ENCODE measurements at places on chromosomes 6 and 20.

DNA sequence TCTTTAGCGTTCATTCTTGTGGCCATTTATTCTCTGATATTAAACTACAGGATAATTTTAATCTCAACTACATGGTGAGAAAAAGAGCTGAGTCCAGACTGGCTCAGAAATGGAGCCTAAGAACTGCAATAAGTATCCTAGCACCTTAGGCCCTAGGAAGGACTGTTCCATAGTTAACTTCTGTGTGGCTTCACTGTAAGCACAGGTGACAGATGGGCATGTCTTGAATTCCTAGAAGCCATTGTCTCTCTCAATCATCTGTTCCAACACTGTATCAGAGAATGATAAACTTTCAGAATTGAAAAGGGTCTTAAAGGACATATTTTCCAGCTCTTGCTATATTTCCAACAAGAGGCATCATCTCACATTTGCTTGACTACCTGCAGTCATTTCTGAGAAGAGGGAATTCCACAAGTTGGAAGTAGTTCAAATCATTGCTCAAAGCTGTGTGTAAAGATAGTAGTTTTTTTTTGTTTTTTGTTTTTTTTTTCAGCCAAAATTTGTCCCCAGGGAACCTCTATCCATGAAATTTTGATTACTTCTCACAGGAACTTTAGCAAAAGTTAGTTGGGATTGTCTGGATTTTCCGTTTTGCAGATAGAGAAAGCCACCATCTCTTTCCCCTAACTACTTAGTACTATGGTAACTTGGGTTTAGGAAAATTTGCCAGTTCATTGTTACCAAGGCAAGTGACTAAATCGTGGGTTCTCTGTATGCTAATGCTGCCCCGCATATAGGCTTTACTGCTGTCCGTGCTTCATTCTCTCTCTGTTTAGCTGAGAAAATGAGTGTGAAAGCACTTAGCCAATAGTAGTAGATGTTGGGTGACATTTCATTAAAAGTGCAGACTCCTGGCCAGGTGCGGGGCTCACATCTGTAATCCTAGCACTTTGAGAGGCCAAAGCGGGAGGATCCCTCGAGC lies 47.2 kb downstream of the KCNS1 start:
- DNase-seq, result no peak

DNA sequence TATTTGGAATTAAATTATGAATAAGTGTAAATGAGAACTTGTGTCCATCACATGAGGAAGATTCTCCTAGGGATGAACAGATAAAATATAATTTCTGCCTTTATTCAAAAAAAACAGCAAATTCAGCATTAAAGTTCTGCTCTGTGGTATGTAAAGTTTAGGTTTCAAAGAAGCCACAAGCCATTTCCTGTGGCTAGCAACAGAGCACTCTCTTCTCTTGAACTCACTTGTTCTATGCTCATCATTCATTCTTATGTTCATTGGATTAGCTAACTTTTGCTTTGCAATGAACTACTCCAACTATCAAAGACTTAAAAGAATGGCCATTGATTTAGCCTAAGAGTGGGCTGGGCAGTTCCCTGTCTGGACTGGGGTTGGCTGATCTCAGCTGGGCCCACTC lies 20.8 kb upstream of the SNRPB2 start:
- no peak for DNase-seq

GRCh38 chr6:718345-718744 lies 25.4 kb upstream of the EXOC2 start:
- no peak for DNase-seq

DNA sequence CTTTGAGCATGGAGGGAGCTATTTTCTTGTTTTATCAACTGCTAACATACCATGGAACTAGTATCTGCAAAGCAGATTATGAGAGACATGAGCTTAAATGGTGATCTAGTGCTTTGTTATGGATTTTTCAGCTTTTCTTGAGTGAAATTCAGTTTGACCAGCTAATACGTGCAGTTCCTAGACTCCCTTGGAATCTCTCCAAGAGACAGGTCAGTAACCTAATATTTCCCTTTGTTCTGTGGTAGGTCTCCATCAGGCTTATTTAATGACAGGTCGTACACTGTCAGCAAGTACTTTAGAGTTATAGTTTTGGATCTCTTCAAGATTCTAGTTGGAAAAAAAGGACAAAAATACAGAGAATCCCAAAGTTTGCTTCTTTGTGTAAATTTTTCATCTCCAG lies 43.9 kb downstream of the HDAC2 start:
- DNase-seq, result no peak

- DNase-seq, result no peak
These were observed 623.3 kb downstream of the CD109 start for GRCh38 chr6:74319292-74319691.

DNA sequence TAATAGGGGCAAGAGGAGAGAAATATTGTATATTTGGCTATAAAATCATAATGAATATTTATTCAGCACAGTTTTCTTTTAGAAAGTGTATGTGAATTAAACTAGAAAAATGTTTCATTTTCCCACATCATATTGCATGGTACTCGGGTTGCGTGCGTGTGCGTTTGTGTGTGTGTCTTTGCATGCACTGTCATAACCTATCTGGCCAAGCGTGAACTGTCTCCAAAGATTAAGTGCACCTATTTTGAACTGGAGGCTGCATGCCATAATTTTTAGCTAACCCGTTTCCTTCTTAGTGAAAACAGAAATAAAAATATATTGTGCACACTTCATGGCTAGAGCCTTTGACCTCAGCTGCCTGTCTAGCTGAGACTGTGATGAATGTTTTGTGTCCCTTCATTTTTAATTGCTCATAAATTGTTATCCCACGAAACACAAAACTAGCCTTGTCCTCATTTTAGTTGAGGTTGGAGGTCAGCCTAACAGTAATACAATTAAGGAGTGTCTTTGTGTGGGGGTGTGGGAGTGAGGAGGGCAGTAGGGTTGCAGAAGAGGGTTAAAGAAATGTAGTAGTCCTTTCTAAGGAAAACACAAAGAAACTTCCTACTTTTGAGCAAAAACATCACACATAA lies 336.1 kb upstream of the POU3F2 start:
- no peak for DNase-seq

DNA sequence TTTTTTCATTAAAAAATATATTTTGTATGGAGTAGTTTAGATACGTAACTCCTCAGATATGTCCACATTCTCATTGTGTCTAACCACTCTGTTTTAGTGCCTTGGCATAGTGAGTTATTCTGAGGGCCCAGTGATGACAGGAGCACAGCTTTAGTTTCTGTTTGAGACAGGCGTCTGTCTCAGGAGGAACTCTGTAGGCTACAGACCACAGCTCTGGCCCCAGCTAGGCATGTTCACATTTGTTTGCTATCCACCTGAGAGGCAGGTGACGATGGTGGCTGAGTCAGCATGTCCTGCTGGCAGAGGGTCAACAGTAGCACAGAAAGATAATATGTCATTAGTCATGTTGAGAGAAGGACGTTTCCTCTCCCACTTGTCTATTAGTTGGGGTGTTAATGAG lies 16.3 kb downstream of the LRRC1 start:
- DNase-seq, result no peak

DNA sequence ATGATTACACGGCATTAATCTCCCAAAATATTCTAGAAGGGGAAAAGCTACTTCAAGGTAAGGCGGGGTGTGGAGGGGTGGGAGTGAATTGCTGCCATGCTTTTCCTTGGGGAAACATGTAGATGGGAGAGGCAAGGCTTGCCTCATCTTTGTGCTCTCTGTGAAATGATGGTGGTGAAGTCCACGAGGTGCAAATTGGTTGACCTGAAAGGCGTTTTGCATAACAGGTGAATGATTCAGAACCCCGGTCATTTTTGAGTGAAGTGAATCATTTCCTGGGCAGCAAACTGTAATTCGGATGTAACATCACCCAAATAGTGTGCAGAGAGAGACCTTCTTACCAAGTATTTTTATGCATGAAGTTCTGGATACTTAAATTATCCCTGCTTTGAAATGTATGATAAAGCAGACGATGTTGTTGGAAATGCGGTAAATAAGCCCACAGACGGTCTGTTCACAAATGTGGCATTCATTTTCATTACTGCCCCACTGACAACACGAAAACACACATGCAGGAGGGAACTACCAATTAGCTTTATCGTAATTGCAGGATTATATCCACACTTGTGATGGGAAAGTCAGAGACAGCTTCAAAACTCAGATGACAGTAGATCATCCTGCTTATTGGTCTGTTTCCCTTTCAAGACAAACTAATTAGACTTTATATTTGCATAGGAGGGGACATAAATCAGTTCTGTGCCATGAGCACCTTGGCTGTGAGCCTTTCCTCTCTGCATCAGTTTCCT lies 3.0 kb downstream of the CDH4 start:
- DNase-seq, result no peak

- no peak for DNase-seq
These were observed 206.4 kb downstream of the DTNBP1 start for GRCh38 chr6:15456422-15456821.

DNA sequence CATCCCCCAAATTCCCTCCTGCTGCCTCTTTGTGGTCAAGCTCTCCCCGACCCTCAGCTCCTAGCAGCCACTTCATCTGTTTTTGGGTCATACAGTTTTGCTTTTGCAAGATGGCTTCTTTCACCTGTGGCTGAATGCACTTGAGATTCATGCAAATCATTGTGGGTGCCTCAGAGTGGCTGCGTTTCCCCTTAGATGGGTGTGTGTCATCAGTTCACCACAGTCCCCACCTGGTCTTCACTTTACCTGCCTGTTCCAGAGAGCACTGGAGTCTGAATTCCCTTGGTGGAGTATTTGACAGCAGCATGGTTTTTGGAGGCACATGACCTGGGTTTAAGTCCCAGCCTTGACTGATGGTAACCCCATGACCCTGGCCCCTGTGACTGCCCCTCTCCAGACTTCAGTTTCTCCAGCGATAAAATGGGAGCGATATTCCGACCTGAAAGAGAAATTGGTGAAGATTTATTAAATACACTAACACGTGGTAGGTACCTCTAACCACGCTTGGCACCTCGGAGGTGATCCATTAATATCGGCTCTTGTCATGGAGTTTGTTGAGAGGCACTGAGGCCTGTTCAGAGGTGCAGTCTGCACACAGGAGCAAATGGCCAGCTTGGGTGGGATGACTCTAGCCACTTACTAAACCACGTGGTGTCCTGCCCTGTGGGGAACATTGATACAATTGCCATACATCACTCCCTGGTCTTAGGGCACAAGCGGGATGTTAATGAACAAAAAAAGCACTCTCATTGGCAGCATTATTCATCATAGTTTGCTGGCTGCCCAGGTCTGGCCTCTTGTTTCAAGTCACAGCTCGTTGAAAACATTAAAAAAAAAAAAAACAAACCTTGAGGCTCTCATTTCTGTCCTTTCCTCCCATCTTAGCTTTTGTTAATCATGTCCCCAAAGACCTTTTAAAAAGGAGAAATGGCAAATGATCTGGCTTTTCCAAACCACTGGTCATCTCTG lies 167.2 kb upstream of the KCNG1 start:
- no peak for DNase-seq

- no peak for DNase-seq
These were observed 41.4 kb downstream of the CBFA2T2 start for GRCh38 chr20:33531047-33531877.

DNA sequence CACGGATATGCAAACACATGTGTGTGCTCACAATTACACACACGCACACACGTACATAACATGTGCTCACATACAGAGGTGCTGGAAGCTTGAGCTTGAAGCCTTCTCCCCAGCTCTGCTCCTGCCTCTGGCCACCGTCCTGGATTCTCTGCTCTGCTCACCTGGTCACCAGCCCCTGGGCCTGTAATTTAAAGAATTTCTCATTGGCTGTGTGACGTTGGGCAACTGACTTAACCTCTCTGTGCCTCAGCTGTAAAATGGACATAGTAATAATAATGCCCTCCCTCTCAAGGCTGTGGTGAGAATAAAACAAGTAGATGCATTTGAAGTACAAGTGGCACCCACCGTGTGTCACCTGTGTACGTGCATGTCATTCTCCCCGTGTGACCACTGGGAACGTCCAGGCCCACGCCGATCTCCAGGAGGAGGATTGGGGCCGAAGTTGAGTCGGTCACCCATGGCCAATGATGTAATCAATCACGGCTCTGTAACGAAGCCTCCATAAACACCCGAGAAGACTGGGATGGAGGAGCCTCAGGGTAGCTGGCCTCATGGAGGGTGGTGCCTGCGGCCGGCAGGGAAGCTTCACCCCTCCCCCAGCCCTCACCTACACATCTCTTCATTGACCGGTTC lies 160.9 kb upstream of the AFDN start:
- DNase-seq, result no peak

DNA sequence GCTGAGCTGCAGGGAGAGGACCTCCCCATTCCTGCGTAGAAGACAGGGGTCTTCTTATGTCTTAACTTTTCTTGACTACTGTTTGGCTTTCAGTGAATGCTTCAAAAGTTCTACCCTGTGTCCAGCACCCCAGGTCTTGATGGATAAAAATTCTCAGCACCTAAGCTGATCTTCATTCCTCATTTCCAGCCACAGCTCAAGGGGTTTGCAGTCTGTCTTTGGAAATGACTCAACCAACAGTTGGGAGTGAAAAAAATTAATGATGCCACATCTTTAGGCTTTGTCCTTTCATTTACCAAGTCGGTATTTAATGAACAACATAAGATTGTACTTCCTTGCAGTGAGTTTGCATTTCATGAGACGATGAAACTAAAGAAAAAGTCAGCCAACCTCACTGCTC lies 40.3 kb downstream of the PRDM1 start:
- no peak for DNase-seq

DNA sequence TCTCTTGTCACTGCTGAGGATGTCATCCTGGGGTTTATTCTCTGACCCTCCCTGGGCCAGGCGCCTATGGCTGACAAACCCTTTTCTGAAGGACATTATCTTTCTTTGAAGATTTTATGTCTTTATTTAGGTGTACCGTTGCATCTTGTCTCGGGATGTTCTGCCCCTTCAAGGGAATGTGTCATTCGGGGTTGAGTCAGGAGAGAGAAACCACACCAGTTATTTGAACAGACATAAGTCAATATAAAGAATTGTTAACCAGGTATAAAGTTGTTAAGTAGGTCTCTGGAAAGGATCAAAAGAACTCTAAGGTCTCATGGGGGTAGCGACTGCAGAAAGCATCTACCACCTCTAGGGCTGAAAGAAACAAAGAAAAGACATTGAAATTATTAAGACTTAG lies 8.2 kb upstream of the ELMO2 start:
- no peak for DNase-seq
